ENCODE measurements at places on chromosomes 2 and 18.

GRCh38 chr2:29175338-29175737 lies 60.1 kb downstream of the CLIP4 start:
- DNase-seq = no peak

- no peak for DNase-seq
Measured at GRCh38 chr2:230217424-230217823, 2.4 kb downstream of the SP110 start.

GRCh38 chr2:15633971-15634346 lies 42.3 kb downstream of the DDX1 start:
- no peak for DNase-seq

- no peak for DNase-seq
Measured at GRCh38 chr2:68568116-68568515, 75.3 kb upstream of the PROKR1 start.

GRCh38 chr2:157223624-157224205 lies 33.8 kb upstream of the GALNT5 start:
- no peak for DNase-seq

DNA sequence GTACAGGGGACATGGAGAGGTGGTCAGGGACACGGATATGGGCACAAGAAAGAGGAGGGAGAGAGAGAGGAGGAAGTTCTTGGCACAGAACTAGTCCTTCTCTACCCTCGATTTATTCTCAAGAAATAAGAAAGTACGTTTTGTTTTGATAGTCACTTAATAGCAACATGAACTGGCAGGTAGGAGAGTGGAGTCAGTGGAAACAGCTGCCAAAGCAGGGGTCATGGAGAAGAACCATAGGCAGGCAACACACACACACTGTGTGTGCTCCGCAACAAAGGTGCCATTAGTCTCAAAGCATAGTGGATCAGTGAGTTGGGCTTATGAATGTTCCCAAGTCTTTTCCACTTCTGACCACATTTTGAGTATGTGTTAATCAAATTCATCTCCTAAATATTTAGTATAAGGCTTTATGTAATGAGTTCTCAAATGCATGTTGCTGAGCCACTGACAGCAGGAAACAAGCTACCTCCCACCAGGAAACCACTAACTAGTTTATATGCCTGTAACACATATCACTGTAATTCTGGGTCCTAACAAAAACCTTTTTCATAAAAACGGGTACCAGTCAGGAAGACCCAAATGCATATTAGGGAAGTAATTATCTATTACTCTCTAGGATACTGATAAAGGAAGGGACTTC lies 41.1 kb downstream of the IWS1 start:
- no peak for DNase-seq

- no peak for DNase-seq
Measured at GRCh38 chr18:25873833-25874232, 216.6 kb downstream of the SS18 start.

DNA sequence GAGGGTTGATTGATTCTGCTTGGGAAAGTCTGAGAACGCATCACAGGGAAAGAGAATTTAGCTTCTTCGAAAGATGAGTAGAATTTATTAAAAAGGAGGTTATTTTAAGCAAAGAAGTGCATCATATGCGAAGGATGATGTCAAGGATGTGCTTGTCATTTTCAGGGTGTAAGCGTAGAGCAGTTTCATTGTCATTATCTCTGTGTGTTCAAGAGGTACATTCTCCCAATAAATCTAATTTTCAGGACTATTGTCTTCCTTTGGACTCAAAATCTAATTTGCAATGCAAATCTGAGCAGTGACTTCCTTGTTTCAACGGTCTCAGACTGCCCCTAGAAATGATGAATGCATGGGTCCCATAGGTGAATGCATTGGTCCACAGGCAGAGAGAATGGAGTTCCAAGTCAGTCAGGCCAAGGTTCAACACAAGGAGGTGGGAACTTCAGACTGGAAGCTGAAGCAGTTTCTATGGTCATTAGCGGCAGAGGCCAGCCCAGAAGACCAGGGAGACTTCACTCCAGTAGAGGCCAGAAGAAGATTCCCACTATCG lies 99.8 kb downstream of the CDC42EP3 start:
- no peak for DNase-seq

DNA sequence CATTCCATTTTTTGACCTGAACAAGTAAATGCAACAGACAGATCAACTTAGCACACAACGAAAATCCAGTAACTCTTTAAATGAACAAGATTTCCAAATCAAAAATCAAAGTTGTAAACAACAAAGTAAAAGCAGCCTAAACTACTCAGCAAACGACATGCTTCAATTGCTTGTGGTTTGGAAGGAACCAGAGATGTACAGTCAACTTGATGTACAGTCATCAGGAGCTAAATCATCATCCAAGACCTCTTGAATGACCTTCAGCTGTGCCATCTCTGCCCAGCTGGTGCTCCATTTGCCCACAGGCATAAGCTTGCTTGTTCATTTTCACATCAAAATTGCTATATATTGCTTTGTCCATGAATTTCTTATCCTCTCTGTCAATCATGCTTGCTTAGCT lies 109.8 kb downstream of the UPP2 start:
- no peak for DNase-seq

GRCh38 chr2:101120124-101120996 lies 30.8 kb downstream of the TBC1D8 start:
- DNase-seq = no peak

GRCh38 chr2:42819160-42819559 lies 26.8 kb upstream of the HAAO start:
- no peak for DNase-seq

DNA sequence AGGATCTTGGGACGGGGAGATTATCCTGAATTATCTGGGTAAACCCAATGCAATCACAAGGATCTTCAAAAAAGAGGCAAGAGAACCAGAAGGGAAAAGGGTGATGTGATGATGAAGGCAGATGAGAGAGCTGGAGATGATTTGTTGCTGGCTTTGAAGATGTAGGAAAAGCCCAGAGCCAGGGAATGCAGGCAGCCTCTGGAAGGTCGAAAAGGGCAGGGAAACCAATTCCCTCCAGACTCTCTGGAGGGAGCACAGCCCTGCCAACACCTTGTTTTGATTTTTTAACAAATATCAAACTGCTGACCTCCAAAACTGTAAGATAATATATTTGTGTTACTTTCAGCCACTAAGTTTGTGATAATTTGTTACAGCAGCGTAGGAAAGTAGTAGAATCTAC lies 48.9 kb upstream of the IL1R2 start:
- DNase-seq = no peak

DNA sequence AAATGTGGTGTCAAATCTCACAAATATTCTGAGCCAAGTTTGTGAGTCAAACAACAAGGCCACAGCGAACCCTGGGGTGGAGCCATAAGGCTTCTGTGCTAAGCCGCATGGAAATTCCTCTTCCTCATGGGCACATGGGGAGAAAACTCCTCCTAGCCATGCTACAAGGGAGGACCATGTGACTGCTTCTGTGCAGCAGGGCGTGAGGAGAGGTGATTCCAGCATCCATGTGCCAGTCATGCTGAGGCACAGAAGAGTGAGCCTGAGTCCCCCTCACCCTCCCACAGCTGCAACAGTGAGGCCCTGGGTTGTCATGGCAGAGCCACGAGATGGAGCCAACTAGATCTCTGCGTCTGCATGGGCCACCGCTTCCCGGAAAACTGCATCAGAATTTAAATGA lies 488.8 kb upstream of the RAB6C start:
- DNase-seq = peak; percentile 57

DNA sequence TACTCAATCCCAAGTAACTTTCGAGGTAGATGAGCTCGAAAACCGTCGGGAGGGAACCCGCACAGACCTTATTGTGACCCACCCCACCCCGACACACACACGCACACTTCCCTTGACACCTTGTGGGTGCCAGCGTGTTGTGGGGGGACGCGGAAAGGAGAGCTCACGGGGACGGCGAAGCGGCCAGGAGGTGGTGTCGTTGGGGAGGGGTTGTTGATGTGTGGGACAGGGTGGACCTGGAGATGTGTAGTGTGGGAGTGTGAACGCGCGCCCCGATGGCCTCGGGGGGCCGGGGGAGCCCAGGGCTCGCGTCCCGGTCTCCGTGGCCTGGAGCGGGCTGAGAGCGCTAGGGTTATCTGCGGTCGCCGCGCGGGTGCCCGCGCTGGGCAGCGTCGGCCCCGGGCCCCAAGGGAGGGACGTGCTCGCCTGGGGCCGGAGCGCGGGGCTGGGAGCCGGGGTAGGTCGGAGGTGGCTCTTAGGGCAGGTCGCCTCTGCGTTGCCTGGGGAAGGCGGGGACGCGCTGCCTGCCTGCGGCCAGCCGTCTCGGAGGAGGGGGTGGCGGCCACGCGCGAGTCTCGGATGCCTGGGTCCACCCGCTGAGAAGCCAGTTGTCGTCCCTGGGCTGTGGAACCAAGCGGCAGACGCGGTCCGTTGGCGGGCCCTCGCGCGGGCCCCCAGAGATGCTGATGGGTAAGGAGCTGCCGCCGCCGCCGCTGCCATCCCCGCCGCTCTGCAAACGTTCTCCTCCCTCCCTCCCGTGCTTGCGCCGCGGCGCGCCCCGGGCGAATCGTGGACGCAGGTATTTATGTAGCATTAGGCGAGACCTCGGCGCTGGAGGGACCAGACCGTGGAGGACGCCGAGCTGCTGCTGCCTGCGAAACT lies 1.6 kb downstream of the KLHL29 start:
- peak; percentile 83 for DNase-seq
